Renal cortical epithelial cell (primary cell): ENCODE measurements at places on chromosomes 13 and 19. TPM values are rescaled to one million over a fixed set of nuclear protein-coding genes. Genes with fewer than 3 reads are reported as not detected.
A peak's percentile ranks its signal among the peaks of the same experiment; 100 is the strongest.

SCEL gene
- 4.6 and 255 TPM in 2 replicates for total RNA-seq

DIAPH3 gene
- 19.1 and 20.8 TPM in 2 replicates for total RNA-seq

DNA sequence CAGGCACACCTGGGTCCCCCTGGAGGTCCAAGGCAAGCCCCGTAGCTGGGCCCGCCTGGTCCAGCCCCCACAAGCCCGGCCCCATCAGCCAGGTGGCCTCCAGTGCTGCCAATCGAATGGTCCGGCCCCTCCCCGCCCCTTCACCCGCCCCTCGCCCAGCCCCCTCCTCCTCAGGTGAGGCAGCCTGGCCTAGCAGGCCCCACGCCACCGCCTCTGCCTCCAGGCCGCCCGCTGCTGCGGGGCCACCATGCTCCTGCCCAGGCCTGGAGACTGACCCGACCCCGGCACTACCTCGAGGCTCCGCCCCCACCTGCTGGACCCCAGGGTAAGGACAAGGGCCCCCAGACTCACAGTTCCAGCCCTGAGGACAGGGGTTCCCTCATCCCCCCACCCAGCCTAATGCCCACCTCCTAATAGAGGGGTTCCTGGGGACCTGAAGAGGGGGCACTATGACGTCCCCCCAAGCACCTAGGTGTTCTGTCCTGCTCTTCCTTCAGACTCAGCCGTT is at the start of gene HPN:
TSS of gene HPN (plus strand) at position 174 of the 508 bp plus-strand sequence. CDS start 786 bp downstream, outside the sequence.
- no peak for DNase-seq

- DNase-seq: no peak
Measured at GRCh38 chr19:15577184-15577771, 37.7 kb upstream of the CYP4F8 start.

DNA sequence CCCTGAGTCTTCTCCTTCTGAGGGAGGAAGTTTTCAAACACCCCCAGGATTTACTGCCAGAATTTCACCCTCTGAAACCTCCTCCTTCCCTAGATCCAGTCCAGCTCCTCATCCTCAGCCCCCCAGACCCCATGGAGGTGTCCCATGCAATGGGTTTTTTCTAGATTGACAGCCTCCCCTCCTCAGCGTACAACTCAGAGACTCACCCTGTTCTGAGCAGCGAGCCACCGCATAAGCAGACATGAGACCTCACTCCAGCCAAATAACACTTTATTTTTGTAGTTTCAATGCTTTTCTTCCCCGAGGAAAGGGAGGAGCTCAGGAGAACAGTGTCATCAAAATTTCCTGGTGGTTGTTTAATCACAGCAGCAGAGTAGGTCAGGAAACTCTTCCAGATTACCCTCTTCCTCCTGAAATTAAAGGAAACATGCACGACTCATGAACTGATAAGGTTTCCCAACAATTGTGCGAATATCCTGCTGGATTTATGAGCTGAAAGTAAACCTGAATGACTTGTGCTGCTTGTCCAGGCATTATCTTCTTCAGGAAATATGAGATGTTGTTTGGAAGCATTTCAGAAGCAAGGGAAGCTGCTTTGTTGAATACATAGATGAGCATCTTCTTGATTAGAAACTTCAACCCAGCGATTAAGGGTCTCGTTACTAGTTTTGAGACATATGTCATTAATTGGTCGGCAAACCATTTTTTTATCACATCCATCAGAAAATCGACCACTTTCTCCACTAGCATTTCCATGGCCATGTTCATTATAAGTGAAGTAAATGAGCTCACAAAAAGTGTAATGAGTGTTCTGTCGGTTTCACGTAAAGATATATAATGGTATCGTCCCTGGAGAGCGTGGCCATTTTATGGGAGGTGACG is 36.2 kb downstream of the ERICH4 start:
- DNase-seq: no peak

DNA sequence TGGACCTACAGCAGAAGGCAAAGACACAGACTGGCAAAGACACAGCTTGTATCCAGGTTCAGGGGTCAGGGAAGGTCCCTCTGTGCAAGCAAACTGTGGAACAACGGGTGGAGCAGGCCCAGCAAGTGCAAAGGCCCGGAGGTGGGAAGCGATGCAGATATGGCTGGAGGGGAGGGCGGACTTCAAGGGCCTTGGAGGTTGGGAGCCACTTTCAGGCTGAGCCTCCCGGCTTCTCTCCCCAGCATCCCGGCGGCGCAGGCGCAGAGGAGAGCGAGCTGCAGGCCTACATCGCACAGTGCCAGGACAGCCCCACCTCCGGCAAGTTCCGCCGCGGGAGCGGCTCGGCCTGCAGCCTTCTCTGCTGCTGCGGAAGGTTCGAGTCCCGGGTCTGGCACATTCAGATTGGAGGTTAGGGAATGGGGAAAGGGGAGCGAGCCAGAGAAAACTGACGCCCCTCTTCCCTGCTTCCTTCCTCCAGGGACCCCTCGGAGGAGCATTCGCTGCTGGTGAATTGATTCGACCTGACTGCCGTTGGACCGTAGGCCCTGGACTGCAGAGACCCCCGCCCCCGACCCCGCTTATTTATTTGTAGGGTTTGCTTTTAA is 2.1 kb upstream of the PNPLA6 start:
- no peak for DNase-seq

DNA sequence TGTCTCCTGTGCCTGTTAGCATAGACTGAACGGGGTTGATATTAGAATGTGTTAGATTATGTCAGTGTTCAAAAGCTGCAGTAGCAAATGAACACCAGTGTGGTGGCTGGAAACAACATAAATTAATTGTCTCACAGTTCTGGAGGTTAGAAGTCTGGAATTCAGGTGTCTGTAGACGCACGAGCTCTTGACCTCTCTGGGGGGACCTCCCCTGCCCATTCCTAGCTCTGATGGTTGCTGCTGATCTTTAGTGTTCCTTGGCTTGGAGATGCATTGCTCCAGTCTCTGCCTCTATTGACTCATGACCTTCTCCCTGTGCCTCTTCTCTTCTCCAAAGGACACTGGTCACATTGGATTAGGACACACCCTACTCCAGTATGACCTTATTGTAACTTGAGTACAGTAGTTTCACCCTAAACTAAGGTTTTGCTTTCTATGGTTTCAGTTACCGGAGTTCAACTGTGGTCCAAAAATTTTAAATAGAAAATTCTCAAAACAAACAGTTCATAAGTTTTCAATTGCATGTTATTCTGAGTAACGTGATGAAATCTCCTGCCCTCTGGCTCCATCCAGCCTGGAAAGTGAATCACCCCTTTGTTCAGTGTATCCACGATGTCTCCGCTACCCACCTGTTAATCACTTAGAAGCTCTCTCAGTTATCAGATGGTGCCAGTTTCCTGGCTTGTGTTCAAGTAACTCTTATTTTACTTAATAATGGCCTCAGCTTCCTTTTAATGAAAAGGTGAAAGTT is 273.2 kb downstream of the MYO16 start:
- peak; percentile 30 for DNase-seq

- DNase-seq: peak; percentile 18
Measured at GRCh38 chr13:102138635-102139190, 263.1 kb downstream of the FGF14 start.

GRCh38 chr13:26186995-26187394 is 35.1 kb downstream of the RNF6 start:
- no peak for DNase-seq

- no peak for DNase-seq
Measured at GRCh38 chr19:12800923-12801465, 606 bp downstream of the PRDX2 start.

DNA sequence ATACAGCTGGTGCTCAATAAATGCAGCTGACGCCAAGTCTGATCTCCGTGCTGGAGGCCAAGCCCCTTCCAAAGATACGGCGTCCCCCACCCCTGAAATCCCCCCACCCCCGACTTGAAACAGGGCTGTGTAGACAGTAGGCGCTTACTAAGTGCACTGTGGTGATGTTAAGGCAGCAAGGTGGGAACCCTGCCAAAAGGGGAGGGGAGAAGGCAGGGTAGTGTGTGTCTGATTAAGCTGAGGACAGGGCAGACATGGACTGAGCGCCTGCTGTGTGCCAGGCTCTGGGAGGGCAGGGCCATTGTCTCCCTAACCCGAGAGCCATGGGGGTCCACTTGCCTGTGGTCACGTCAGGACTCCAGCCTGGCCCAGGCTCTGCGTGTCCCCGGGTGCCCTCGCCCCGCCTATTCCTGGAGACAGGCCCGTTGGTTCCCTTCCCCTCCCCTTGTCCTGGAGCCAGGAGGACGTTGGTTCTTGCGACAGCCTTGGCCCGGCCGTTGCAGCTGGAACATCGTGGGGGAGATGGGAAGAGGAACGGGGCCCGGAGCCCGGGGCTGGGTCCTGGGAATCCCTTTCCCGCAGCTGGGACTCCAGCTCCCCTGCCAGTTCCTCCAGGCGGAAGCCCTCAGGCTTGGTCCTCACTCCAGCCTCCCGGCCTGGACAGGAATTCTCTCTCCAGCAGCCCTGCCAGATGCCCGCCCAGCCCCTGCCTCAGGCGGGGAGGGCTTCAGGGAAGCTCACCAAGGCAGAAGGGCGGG is 1.7 kb upstream of the ELANE start:
- DNase-seq: peak; percentile 80
